ENCODE measurements at places on chromosomes 3 and 15.

- DNase-seq: peak; percentile 18
Observed at GRCh38 chr3:127456471-127457093, 134.0 kb downstream of the TPRA1 start.

DNA sequence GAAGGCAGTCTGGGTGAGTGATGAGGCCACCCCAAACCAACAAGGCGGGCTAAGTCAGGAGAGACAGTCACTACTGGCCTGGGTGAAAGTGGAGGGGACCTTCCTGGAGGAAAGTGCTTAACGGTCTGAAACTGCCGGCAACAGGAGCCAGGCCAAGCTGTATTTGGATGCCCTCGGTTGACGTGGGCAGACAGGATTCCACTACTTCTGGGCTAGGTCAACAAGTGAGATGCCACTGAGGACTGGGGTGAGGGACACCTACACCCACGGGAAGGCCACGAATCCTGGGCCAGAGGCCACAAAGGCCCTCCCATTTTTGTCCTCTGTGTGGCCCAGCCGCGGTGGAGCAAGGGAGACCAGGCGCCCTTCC lies 12.3 kb downstream of the SPTBN5 start:
- no peak for DNase-seq

DNA sequence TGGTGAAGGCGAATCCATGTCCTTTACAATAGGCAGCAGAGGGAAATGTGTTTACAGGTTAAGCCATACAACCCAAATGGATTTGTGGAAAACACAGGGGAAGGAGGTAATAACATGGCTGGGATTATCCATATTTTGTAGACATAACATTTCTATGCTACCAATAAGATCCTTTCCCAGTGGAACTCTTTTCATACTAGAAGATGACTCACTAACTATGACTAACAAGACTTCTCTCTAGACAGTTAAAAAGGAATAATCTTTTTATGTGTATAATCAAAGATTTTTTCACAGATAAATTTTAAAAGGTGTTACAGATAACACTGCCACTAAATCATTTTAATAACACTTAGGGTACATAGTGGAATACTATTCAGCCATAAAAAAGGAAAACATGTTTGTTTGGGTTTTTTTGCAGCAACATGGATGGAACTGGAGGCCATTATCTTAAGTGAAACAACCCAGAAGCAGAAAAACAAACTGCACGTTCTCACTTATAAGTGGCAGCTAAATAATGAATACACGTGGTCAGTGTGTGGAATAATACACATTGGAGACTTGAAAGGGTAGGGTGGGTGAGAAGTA lies 39.6 kb downstream of the VPS13C start:
- DNase-seq: no peak

- no peak for DNase-seq
Observed at GRCh38 chr3:134675726-134676256, 25.0 kb upstream of the KY start.

- no peak for DNase-seq
Observed at GRCh38 chr3:127789051-127789450, 33.3 kb downstream of the MGLL start.

DNA sequence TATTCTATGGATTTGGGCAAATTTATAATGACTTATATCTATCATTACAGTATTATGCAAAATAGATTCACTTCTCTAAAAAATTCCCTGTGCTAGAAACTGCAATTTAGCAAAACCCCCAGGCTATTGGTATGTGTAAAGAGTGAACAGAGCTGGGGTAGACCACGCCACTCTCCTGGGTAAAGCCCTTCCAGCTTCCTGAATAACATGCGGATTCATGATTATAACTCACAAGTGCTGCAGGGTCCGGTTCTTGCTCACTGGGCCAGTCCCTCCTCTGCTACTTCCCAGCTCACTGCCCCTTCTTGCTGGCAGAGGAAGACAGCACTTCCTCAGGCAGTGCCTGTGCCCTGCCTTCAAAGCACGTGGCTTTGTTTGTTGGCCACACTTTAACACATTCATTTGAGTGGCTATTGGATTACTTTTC lies 4.1 kb downstream of the CD80 start:
- DNase-seq: no peak

DNA sequence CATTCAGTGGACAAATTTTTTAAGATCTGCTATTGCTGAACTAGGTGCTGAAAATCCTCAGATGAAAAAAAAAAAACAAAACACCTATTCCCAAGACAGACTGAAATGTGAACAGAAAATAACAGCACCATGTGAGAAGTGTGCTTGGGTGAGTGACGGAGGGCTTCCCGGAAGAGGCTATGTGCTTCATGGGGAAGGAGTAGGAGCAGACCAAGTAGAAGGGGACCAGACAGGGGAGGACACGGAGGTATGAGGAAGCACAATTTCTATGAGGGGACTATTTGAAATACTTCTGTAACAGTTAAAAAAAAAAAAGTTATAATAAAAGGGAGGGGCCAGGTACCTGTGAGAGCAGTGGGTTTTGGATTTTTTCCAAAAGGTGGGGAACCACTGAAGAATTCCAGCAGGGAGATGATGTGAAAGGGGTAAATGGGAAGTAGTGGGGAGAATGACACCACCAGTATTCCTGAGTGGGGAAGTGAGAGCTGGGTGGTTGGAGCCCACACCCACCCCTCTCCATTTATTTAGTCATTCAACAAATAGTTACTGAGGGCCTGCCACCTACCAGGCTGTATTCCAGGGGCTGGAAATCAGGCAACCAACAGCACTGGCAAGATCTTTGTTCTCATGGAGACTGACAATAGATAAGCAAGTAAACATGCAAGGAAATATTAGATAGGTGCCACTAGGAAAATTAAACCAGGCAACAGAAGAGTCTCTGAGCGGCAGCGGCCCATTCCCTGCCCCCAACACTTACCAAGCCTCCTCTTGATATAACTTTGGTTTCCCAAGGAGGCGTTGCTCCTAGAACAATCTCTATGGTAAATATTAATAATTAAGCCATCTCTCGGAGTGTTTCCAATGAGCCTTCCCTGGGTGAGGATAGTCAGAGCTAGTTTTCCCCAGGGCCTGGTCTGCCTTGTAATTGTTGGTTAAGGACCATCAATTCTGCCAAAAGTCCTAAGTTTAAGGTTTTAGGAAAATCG lies 3.8 kb upstream of the USP3 start:
- no peak for DNase-seq

DNA sequence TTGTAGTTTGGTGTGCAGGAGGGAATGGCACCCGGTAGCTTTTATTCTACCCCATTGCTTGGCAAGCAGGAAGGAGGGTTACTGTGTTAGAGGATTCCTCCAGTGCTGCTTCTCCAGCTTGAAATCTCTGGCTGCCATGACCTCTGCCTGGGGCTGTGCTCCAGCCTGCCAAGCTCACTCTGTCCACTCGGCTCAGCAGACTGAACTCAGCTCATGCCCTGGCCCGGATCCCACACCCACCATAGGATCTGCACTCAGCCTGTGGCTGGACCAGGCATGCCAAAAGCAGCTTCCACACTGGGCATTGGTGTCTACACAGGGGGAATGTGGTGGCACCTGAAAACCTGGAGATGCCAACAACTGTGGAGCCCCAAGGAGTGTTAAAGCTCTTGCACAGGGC lies 26.3 kb downstream of the CLDN16 start:
- DNase-seq: no peak

GRCh38 chr3:131883086-131883485 lies 151.7 kb downstream of the CPNE4 start:
- no peak for DNase-seq

DNA sequence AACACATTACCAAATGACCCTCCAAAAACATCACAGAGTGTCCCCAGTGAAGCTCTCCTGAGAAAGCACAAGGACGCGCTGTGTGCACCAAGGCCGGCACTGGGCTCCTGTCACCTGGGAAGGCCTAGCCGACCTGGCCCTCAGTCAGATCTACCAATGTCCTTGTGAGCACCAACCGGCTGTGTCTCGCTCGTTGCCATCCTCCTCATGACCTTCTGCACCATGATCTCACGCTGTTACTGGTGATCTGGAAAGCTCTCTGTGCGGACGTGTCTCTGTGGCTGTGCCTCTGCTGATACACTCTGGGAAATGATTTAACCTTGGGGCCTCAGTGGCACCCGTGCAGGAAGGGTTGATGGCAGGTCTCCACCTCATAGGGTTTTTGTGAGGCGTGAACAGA lies 24.2 kb downstream of the ZXDC start:
- DNase-seq: no peak

GRCh38 chr3:51550080-51550819 lies 11.7 kb downstream of the RAD54L2 start:
- no peak for DNase-seq

- DNase-seq: no peak
Observed at GRCh38 chr15:82843566-82843965, 34.1 kb downstream of the WHAMM start.

- no peak for DNase-seq
Observed at GRCh38 chr3:186417791-186418190, 55.8 kb upstream of the DGKG start.

DNA sequence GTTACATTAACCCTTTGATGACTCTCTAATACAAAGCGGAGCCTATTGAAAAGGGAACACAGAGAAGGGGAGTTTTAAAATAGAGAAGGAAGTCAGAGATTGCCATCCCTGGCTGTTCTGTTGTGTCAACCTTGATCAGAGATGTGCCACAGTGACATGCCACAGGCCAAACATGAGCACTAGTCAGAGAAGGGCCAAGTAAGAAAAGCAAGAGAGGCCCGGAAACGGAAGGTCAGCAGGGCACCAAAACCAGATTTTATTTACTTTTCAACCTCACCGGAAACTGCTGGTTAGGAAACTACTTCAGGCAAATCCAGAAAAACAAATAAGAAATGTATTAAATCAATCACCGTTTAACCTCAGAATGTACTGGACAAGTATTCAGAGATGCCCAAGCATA lies 171.8 kb downstream of the ALCAM start:
- no peak for DNase-seq

GRCh38 chr3:185663929-185664328 lies 77.8 kb downstream of the SENP2 start:
- no peak for DNase-seq

GRCh38 chr3:14890476-14890875 lies 56.9 kb upstream of the NR2C2 start:
- DNase-seq: no peak

GRCh38 chr3:134610432-134611385 lies 40.1 kb downstream of the KY start:
- no peak for DNase-seq

DNA sequence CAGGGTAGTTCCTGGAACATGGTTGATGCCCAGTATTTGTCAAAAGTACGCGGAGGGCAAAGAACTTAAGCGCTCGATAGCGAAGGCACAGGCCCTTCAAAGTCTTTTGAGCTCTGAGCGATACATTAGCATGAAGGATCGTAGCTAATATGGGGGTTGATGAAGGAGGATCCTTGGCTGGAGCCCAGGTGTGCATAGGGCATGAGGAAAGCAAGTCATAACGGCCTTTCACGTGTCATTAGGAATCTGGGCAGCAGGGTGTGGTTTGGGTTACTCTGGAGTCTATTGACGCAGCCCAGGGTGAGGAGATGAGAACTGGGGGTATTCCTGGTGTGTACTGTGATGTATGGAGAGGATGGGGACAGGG lies 31.7 kb downstream of the SPINK8 start:
- DNase-seq: no peak

DNA sequence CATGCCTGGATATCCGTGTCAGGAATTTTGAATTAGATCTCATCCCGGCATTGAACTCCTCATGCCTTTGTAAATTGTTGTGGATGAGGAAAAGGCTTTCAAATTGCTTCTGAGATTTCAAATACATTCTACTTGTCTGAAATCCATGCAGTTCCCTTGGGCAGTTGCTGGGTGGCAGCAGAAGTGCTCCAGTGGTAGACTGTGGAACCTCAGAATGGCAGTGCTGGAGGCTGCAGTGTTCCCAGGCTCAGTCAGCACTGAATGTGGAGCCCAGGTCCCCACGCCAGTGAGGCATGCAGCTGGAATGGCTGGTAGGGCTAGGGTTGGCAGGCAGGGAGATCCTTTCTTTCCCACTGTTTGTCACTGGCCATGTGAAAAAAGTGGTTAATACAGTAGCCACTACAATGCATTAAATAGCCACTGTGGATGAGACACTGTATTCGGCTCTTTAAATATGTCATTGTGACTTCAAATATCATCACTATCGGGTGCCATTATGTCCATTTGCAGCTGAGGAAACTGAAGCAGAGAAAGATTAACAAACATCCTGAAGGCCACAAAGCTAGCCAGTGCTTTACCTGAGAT lies 98.6 kb downstream of the TPRG1 start:
- DNase-seq: peak; percentile 61

DNA sequence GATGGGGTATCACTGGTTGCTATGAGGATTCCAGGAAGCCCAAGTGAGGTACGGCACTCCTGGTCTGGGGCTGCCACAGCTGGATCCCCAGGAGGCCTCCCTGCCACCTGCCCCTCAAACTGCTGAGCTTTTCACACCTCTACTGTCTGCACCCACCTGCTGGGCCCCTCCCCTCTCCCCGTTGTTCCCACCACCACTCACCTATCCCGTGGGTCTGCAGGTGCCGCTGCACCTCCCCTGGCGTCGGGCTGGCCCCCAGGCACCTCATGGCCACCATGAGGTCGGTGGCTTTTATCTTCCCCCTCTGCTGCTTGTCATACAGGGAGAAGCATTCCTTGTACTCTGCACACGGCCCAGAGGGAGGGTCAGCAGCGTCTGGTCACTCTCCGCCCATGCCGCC lies 5.8 kb downstream of the CALML4 start:
- DNase-seq: no peak

- no peak for DNase-seq
Observed at GRCh38 chr3:195160257-195160898, 110.6 kb downstream of the XXYLT1 start.

GRCh38 chr3:190671658-190672057 lies 157.8 kb downstream of the IL1RAP start:
- no peak for DNase-seq

GRCh38 chr3:24119321-24119751 lies 174.2 kb downstream of the NR1D2 start:
- no peak for DNase-seq

GRCh38 chr3:186783058-186783730 lies at the start of gene EIF4A2:
Gene EIF4A2, plus strand, starts transcription at chr3:186783577. Its CDS starts 34 bp downstream, at chr3:186783611.
- DNase-seq: peak; percentile 92

DNA sequence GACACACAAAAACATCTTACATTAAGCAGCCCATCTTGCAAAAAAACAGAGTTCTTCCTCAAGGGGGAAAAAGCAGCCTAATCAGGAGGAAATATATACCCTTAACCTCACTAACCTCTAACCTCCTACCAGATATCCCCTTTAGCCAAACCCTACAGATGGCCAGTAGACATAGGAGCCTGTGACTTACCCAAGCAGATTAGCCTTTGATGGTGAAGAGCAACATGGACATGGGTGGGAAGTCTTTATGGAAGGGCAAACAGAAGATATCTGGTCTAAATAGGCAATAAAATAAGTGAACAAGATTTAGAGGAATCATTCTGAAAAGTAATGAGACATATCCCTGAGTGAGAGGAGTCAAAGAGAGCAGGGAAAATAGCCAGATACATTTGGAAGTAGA lies 119.4 kb upstream of the ARPP21 start:
- no peak for DNase-seq

- DNase-seq: no peak
Observed at GRCh38 chr15:81157939-81158223, 23.8 kb downstream of the CFAP161 start.

DNA sequence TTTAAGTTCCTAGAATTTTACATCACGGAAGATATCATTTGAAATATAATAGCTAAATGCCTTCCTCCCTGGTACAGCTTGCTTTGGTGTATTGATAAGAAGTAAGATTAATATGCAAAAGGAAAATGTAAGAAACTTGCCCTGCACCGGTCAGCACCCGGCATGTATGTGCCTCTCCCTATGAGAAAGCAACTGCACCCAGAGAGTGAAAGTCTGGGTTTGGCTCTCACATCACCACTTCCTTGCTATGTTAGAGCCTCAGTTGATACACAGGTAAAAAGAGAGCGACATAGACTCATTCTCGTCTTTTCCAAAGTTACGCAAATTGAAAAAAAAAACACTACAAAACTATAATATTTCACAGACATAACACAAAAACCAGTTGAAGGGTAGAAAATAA lies 96.7 kb downstream of the FOXP1 start:
- no peak for DNase-seq

All from endothelial cell (in vitro differentiated cells).